ENCODE measurements at places on chromosomes 11 and 22. TPM values are rescaled to one million over a fixed set of nuclear protein-coding genes. Genes with fewer than 3 reads are reported as not detected.

- DNase-seq: no peak
- no peaks in the 10 kb centered on the region for H3K4me1 ChIP-seq
- H3K27me3 ChIP-seq: no peaks in the 10 kb centered on the region
- H3K27ac ChIP-seq: no peak overlapping the region
- H3K36me3 ChIP-seq: no peaks in the 10 kb centered on the region
- H3K4me3 ChIP-seq: no peak overlapping the region
Measured at GRCh38 chr11:43145653-43146052, 166.1 kb upstream of the API5 start.

DNA sequence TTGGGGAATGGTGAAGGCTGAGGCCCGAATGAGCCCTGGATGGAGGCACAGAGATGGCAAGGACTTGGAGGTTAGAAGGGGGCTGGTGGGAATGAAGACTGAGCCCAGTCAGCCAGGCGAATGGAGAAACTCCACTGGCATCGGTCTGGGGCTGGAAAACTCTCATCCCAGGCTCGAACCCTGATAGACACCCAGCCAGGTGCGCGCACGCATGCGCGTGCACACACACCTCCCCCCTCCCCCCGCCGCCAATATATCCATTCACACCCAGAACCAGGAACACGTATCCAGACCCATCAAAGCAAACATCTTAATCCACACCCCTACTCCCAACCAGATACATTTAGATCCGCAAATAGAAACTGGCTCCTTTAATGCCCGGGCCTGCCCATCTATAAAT, 139.3 kb downstream of the CEP164 start:
- H3K4me1 ChIP-seq: no peaks in the 10 kb centered on the region
- no peaks in the 10 kb centered on the region for H3K36me3 ChIP-seq
- no peak overlapping the region for H3K4me3 ChIP-seq
- H3K27ac ChIP-seq: no peak overlapping the region

Gene CCDC116
- 0.51 TPM for total RNA-seq

Gene TIMP3
- total RNA-seq: 0.24 TPM

Gene SCGB1D1
- not detected for total RNA-seq
